Inflammatory macrophage treated with lipopolysaccharide for 1 hour (primary cell): ENCODE measurements at places on chromosomes 6 and 20.

- DNase-seq, result no peak
Measured at GRCh38 chr6:3385660-3386151, 71.1 kb downstream of the SLC22A23 start.

- no peak for DNase-seq
Measured at GRCh38 chr6:87588756-87589407, 905 bp downstream of the RARS2 start.

DNA sequence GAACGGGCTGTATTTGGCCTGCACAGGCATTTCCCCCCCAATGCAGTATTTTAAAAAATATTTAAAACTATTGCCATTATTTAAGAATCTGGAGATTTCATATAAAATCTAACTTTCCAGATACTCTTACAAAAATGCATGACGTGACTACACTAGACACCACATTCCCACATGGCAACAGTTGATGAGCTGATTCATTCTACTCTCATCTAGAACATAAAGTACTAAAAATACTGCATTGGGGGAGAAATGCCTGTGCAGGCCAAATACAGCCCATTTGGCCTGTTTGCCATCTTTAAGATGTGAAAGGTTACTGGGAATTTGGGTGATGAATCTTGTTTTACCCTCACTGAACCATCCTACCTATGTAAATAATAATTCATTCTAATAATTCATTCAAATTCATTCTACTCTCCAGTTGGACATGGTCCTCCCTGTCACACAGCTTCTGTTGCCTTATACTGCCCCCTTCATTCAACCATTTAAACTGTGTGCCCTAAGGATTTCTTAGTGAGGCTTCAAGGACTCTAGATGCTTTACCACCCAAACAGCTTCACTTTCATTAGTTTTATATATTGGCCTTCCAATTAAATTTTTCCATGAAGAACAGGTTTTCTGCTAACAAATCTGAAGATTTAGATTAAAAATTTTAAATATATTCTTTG is 6.9 kb upstream of the ZSCAN16 start:
- DNase-seq, result no peak

DNA sequence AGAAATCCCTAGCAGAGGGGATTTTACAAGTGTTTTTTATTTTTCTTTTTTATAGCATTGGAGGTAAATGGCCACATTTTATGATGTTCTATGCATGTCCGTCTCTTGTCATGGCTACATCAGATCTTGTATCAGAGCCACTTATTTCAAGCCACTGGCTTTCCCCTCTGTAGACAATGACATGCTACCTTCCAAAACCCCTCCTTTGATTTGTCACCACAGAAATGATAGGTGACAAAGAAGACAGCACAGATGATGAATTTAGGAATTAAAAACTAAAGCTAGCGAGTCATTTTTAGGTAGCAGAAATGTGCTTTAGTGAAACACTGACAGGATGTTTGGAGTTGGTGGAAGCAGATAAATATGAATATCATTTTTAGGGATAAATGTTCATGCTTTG is 20.8 kb downstream of the PLCB1 start:
- DNase-seq, result no peak

- DNase-seq, result no peak
Measured at GRCh38 chr6:32401284-32401963, 5.6 kb downstream of the BTNL2 start.

GRCh38 chr6:92723390-92723931 is 695.9 kb downstream of the EPHA7 start:
- DNase-seq, result no peak

GRCh38 chr6:113809826-113810225 is 47.3 kb upstream of the MARCKS start:
- peak; percentile 80 for DNase-seq

- DNase-seq, result no peak
Measured at GRCh38 chr6:90765895-90766294, 179.0 kb upstream of the MAP3K7 start.

DNA sequence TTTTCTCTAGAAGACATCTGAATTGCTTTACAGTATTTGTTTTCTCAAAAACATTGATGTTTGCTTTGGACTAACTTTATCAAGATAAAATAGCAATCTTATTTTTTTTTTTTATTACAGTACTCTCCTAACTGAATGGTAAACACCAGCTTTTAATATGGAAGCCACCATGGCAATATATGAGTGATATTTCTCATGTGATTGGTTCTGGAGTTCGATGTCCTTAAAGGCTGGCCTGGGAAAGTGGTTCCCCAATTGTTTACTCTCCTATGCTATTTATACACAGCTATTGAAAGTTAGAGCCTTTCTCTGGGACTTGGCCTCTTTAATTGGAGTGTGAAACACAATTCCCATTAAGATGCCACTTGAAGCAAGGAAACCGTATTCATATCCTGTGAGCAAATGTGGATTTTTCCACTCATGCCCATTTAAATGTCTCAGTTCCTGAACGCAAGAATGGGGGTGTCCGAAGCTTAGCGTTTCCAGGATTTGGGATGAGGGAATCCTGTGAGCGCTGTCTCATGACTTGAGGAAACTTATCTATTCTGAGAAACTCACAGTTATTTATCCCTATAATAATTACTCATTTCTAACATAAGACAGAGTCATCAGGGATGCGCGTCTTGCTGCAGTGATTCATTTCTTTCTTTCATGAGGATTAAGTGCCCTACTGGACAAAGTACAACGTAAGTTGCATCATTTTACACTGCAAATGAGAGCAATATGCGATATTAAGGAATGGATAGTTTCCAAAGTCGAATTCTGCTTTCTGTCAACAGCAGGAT is 143.3 kb upstream of the PREP start:
- no peak for DNase-seq

GRCh38 chr6:117911150-117911549 is 4.1 kb downstream of the SLC35F1 start:
- no peak for DNase-seq

- no peak for DNase-seq
Measured at GRCh38 chr20:37228656-37229055, 33.0 kb downstream of the GHRH start.

- no peak for DNase-seq
Measured at GRCh38 chr6:138099832-138100231, 7.4 kb downstream of the PERP start.

DNA sequence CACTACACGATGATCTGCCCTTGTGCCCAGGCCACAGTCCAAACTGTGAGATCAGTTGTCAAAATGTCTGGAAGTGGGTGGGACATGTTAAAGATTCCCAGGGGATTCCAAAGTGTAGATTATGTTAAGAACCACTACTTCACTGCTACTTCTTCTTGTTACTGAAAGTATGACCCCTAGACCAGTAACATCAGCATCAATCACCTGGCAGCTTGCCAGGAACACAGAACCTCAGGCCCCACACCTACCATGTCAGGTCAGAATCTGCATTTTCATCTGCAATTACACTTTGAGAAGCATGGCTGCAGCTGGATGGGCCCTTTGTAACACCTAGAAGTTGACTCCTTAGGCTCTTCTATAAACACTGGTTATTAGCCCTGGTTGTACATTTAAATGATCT is 36.1 kb downstream of the RFPL4B start:
- no peak for DNase-seq

DNA sequence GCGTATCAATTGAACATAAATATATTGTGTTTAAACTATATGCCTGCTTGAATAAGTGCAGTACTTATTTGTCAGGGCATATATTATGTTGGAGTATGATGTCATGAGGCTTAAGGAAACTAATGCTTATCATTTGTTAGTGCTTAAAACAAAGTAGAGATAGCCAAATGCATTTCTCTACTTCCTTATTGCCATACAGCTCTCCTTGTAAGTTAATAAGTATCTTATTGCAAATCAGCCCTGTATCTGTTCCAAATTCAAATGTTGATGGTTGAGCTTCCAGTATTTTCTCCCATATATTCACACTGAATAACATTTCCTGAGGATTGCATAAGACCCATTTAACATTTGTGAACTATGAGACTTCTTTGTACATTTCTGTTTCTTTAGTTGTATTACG is 57.8 kb downstream of the CARMIL1 start:
- no peak for DNase-seq

GRCh38 chr6:156996265-156996664 is 219.1 kb downstream of the ARID1B start:
- no peak for DNase-seq

DNA sequence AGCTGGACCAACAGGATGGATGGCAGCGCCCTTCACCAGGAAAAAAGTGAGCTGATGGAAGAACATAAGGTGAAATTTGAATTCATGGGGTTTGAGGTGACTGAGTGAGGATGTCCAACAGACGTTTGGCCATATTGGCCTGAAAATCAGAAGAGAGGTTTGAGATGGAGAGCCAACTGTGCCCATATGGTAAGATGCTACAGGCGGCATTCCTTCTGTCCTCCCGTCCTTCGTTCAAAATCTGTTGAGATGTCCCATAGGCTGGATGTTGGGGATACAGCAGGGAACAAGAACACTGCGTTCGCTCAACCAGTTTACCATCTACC is 468 bp upstream of the CMTR1 start:
- DNase-seq, result no peak

GRCh38 chr20:59571151-59571550 is 33.2 kb upstream of the PHACTR3 start:
- no peak for DNase-seq

DNA sequence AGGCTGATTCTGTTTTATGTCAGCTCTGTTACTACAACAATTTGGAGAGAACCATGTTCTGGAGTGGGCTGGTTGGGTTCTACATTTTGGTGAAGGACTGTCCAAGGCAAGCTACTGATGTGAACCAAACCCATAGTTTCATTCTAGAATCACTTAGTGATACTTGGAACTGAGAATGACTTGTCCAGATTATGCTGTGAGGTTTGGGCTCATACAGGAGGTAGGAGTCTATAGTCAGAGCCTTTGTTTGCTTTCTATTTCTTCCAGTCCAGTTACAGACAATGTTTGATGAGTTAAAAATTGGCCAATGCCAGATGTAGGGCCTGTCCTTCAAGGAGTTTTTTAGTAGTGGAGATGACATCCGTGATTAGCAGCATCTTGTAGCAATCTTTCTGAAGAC is 97.9 kb downstream of the LRRC1 start:
- no peak for DNase-seq

- DNase-seq, result no peak
Measured at GRCh38 chr6:160951187-160952030, 40.2 kb upstream of the MAP3K4 start.

- no peak for DNase-seq
Measured at GRCh38 chr20:8346700-8347270, 214.7 kb downstream of the PLCB1 start.

DNA sequence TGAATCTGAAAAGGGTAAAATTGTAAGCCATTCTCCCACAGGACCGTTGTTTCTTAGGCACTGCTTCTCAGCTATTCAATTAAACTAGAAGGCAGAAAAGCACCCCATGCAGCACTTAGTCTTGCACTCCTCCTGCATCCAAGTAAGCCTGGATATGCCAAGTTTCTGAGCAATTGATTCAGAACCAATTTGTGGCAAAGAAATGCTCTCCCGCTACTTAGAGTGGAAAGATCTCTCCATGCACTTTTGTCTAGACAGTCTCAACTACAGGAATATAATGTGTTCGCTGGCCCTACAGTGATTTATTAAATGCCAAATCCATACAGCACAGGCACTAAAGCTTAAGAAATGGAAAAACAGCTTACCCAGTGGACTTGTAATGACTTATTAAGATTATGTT is 338.5 kb downstream of the HACE1 start:
- DNase-seq, result no peak

GRCh38 chr6:45920819-45921511 is 94.7 kb downstream of the CLIC5 start:
- DNase-seq, result no peak

- DNase-seq, result no peak
Measured at GRCh38 chr6:67643281-67643680, 991.8 kb upstream of the ADGRB3 start.

DNA sequence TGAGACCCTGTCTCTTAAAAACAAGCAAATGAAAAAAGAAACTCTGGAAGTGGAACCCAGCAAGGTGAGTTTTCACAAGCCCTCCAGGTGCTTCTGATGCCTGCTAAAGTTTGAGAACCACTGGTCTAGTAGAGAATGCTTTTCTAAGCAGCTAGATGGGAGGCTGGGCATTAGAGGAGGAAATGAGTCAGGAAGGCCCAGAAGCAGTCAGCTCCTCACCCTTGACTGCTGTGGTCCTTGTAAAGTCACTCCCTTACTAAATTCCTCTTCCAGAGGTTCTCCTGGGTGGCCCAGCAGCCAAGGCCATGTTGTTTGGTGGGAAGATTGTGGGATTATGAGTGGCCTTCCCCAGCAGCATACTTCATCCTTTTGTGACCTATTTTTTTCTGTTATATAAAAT is 52.0 kb upstream of the FYN start:
- no peak for DNase-seq

GRCh38 chr6:167758309-167759023 is 68.2 kb upstream of the AFDN start:
- DNase-seq, result no peak

DNA sequence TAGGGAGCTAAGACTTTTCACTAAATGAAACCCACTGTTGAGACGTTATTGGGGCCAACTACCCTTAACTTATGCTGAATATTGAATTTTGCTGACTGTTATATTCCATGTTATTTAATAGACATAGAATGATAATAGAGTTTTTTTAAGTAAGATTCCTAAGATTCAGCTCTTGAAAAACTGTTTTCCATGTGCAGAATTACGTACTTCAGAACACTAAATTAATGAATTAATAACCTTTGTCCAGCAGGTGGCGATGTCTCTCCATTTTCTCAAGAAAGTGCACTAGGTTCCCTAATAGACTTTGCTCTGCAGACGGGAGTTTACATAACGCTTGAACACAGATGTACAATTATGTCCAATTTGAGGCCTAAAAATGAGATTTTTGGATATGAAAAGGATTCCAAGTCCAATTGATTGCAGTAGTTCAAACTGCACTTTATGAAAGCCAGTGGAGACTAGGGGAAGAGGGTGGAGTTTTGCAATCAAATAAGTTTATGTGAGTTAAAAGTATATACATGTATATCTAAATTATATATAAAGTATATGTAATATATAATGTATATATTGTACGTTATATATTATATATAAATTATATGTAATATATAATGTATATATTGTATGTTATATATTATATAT is 282.1 kb downstream of the UST start:
- DNase-seq, result peak; percentile 97

DNA sequence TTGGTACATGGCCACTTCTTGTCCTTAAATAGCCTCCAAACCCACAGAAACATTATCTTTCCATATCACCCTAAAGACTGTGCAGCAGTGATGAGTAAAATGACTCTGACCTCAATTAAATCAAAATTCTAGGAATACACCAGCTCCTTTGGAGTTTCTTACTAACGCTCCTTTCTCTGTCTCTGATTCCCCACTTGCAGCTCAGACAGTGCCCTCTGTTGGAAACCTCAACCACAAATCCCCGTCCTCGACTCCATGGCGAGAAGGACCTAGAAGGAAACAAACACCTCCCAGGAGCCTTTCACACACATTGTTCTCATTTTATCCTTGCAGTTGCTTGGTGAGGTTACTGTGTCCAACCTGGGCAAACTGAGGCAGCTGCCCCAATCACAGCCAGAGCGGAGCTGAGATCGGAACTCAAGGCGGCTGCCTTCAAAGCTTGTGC is 17.7 kb upstream of the PARD6B start:
- no peak for DNase-seq

- no peak for DNase-seq
Measured at GRCh38 chr6:2665146-2666070, 85.3 kb downstream of the MYLK4 start.

GRCh38 chr6:36244641-36245280 is 25.1 kb upstream of the PNPLA1 start:
- no peak for DNase-seq
